ENCODE measurements at places on chromosomes 3 and 15.
A peak's percentile ranks its signal among the peaks of the same experiment; 100 is the strongest.

GRCh38 chr3:166663194-166663593 lies 716.9 kb downstream of the ZBBX start:
- no peaks in the 10 kb centered on the region for H3K27me3 ChIP-seq
- no peak overlapping the region for H3K27ac ChIP-seq
- no peaks in the 10 kb centered on the region for H3K36me3 ChIP-seq
- no peak for DNase-seq
- no peak overlapping the region for H3K4me3 ChIP-seq
- no peaks in the 10 kb centered on the region for H3K4me1 ChIP-seq

- H3K27me3 ChIP-seq: no peaks in the 10 kb centered on the region
- H3K4me1 ChIP-seq: no peaks in the 10 kb centered on the region
- no peak overlapping the region for H3K4me3 ChIP-seq
- peak overlapping the region; percentile 68 for H3K27ac ChIP-seq
- peaks cover 3% of the 10 kb centered on the region for H3K36me3 ChIP-seq
These were observed 10.8 kb downstream of the SRP14 start for GRCh38 chr15:40028193-40028592.

DNA sequence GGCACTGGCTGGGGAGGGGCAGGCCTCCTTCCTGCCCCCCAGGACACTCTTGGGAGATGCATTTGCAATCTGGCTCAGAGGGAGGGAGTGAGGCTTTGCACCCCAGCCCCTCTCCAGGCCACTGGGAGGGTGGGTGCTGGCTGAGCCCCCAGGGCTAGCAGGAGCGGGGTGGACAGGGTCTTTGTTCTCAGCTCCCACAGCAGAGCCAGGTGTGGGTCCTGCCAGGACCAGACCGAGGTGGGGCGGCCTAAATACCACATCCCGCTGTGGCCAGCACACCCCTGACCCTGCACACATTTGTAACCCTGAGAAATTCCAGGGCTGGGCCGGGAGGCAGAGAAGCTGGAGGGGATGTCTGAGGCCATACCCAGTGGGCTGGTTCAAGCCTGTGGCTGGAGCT lies 41.0 kb downstream of the STARD5 start:
- no peaks in the 10 kb centered on the region for H3K36me3 ChIP-seq
- no peak for DNase-seq
- no peaks in the 10 kb centered on the region for H3K4me1 ChIP-seq
- no peaks in the 10 kb centered on the region for H3K27me3 ChIP-seq
- H3K27ac ChIP-seq: no peak overlapping the region

DNA sequence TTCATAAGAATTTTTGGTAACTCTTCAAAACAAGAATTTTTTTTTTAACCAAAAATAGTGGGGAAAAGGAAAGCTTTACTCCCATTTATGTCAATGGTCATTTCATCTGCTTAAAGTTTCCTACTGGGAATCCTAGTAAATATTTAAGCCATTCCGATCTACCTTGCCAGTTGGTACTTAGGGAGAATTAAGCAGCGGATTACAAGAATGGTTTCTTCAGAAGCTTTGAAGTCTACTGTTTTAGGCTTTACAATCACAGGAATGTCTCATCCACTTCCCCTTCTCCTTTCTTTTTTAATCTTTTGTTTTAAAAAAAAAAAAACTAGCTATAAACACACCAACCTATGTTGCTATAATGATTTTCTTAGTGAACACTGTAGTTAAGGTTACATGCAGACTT lies 341.4 kb upstream of the ATP11B start:
- no peak overlapping the region for H3K4me3 ChIP-seq
- no peaks in the 10 kb centered on the region for H3K36me3 ChIP-seq
- no peaks in the 10 kb centered on the region for H3K4me1 ChIP-seq
- DNase-seq: no peak
- H3K27me3 ChIP-seq: no peaks in the 10 kb centered on the region

DNA sequence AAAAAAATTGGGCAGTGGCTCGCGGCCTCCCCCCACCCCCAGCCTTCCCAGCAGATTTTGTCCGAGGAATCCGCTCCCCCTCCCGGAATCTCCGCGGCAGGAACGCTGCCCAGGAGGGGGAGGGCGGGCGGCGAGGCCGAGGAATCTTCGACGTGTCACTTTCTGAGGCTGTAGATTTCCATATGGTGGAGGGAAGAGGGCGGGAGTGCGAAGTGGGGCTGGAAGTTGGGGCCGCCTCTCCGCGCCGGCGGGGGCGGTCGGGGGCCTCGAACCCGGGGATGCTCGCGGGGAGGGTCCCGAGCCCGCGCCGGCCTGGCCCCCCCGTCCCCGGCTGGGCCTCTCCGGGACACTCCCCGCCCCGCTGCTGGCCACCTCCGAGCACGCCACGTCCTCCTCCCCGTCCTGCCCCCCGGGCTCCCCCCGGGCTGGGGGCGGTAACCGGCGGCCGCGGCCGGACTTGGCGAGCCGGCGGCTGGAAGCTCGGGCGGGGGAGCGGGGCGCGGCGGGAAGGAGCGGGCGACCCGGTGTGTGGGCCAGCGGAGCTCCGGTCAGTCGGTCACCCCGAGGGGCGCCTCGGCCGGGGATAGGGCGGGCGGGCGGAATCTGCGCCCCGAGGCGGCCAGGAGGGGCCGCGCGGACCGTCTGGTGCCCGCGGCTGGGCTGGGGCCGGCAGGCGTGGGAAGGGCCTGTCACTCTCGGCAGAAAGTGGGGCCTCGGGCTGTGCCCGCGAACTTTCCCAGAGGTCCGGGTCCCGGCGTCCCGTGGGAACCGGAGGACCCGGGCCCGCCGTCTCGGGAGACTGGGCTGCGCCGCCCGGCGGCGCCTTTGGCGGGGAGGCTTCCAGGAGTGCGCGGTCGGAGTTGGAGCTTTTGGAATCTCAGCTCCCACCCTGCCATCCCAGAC lies 951 bp downstream of the FNDC3B start:
- no peaks in the 10 kb centered on the region for H3K27me3 ChIP-seq
- H3K4me3 ChIP-seq: peak overlapping the region; percentile 87
- DNase-seq: no peak
